Stimulated activated CD4-positive, alpha-beta T cell treated with anti-CD3 and anti-CD28 coated beads, Interleukin-12 subunit alpha, Interleukin-12 subunit beta, amount 100 ng/mL, for 4 hours (primary cell): ENCODE measurements at places on chromosomes 1 and 21.

GRCh38 chr21:44455524-44456213 is 359 bp downstream of the LRRC3 start:
- peak; percentile 27 for DNase-seq

GRCh38 chr1:156992215-156992614 is 53.3 kb downstream of the ARHGEF11 start:
- no peak for DNase-seq

DNA sequence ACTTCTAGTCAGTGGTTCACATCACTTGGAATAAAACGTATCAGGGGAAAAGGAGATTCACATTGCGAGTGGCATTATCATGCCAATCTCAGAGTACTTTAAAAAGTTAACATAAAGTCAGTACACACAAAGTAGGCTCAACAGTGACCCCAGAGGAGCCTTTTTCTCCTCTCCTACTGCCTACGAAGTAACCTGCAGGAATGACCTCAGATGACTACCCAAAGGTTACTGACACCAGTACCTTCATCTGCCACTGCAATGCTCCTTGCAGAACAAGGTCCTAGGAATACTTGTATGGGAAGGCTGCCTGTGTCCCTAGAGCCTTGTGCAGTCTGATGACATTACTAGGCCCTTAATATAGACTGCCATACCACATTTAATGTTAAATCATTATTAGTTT is 389.8 kb upstream of the LYPLAL1 start:
- DNase-seq = no peak

- no peak for DNase-seq
These were observed 11.1 kb upstream of the RASSF5 start for GRCh38 chr1:206496131-206496793.

DNA sequence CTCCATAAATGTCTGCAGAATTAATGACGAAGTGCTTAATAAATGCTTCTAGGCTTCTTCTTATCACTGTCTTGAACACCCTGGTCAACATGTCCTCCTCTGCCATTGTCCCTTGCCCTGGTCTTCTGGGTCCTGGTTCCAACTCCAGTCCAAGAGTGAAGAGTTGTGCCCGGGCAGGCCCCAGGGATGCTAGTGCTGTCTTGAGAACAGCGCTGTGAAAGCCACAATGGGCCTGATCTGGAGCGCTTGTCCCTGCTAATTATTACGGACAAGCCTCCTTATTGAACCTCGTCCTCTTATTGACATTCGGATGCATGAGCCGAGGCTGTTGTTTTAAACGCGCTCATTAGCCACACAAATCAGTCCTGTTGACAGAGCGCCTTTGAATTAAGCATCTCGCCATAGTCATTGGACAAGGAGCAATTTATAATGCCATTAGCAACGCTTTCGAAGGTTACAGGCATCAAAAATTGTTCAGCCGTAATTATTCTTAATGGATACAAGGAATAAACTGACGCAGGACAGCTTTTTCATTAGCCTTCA is 211.6 kb upstream of the POU3F1 start:
- no peak for DNase-seq

DNA sequence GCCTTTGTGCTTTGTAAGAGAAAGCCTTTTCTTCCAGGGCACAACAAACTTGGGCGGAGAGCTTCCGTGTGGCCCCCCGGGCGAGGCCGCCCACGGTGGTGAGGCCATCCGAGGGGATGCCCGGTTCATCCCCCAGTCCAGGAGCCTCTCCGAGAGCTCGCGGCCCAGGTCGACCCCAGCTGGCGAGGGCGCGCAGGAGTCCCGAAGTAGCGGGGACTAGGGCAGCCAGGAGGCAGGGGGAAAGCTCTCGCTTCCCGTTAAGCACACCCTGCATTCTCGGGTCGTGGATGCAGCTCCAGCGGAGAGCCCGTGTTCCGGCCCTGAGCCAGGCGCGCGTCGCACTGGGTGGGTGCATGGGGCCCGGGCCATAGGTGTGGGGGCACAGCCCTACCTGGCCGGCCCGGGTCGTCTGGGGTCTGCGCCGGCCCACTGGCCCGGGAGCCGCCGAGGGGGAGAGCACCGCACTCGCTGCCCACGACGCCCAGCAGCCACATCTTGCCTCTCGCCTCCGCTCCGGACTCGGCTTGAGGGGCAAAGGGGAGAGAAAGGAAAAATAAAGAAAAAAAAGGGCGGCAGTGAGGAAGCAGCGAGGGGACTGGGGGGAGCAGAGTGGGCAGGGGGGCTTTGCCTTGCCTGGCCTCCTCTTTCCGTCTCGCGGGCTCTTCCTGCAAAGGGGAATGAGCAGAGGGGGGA is 1.8 kb downstream of the RNF220 start:
- peak; percentile 2 for DNase-seq

DNA sequence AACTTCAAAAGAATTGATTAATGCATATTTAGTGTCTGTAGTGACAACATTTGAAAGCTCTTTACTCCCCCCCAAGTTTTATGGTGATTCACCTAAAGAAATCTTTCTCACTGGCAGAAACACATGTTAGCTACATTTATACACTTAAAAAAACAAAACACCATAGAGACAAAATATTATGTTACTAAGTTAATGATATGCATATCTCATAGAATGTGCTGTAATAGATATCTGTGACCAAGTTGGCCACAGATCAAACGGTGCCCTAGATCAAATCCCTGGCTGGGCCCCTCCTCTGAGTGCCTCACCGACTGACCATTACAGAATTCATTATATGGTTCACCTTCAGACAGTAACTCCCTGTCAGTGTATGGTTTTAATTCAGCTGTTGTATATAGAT is 322.1 kb upstream of the LYPLAL1 start:
- DNase-seq = no peak

GRCh38 chr1:200510228-200510623 is 100.4 kb upstream of the ZNF281 start:
- DNase-seq = peak; percentile 56

DNA sequence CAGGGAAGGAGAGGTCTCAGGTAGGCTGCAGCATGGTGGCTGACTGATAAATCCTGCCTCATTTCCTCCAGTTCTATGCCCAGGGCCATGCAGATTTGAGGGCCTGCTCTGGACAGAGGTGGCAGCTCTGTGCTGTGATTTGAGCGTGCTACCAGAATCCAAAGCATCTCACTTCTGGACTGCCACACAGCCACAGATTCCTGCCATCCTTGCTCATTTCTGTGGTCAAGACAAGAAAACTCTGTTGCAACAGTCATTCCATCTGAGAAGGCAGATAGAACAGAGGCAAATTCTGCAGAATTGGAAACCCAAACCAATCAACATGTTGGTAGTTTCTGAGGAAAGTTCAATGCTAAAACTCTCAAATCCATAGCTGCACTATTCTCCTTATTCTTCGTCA is 102.8 kb upstream of the GALNT2 start:
- no peak for DNase-seq

DNA sequence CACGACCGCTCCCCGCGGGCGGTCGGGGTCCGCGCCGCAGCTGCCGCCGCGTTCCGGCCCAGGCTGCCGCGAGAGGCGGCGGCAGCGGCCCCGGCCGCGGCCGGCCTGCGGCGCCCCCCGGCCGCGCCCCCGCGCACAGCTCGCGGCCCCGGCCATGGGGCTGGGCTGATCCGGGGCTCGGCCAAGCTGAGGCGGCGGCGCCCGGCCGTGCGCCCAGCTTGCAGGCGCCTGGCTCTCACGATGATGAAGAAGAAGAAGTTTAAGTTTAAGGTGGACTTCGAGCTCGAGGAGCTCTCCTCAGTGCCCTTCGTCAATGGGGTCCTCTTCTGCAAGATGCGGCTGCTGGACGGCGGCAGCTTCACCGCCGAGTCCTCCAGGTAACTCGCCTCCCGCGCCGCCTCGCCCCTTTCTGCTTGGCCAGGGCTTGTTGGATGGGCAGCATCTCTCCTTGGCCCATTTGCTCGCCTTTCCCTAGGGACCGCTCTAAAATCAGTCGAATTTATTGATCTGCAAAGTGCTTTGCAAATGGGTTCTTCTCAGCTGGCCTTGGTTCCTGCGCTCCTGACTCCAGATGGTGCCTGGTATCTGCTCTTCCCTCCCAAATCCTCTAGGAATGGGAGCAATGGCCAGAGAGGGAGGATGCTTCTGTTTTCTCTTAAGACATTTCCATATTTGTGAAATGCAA is 431 bp downstream of the EEIG2 start:
- peak; percentile 22 for DNase-seq

DNA sequence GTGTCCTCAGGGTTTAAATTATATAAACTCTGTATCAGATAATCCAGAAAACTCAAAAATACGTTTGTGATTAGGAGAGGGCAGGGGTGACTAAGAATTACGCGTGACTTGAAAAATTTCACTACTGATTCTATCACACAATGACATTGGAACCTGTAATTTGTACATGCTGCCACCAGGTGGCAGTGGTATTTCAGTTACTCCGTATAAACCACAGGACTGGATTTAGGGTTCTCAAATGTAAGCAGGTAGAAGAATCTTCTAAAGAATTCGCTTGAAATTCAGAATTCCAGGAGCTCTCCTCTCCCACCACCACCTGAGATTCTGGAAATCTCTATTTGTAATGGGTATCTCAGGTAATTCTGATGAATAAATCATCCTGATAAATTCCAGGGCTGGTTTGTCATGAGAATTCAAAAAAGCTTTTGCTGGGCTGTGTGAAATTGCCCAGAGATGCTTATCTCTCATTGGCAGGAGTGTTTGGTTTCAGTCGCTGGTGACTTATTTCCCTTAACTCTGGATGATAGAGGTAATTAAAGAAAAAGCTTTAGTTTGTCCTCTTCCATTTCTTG is 1.7 kb upstream of the KRTAP7-1 start:
- DNase-seq = peak; percentile 18

GRCh38 chr1:59595774-59596173 is 219.0 kb upstream of the HOOK1 start:
- no peak for DNase-seq

GRCh38 chr1:37556712-37557196 is at the start of gene DNALI1:
DNALI1 (plus strand) TSS chr1:37556940; CDS start chr1:37556995, 55 bp downstream.
- no peak for DNase-seq

DNA sequence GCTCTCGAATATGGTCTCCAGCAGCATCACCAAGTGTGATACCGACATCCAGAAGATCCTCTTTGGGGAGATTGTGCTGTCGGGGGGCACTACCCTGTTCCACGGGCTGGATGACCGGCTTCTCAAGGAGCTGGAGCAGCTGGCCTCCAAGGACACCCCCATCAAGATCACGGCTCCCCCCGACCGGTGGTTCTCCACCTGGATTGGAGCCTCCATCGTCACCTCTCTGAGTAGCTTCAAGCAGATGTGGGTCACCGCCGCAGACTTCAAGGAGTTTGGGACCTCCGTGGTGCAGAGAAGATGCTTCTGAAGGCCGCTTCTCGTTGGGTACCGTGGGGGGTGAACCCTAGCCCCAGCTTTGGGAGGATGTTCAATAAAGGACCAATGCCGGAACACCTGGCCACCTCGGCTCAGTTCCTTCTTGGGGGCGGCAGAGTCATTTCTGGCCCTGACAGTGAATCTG is 1.3 kb downstream of the ACTRT2 start:
- no peak for DNase-seq

DNA sequence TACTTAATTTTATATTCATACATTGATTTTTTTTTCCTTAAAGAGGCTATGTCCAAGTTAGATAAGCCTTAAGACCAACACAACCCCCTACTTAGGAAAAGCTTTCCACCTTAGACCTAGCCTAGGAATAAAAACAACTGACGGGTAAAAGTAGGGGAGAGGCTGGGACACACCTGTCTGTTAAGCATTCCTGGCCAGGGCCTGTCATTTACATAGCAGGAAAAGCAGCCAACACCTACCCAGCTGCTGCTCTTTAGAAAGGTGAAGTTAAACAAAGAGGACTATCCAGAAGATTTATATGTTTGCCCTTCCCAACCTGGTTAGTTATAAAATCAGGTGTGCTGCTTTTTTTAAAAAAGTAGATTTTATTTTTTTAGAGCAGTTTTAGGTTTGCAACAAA is 29.1 kb upstream of the SAMD13 start:
- no peak for DNase-seq

GRCh38 chr1:53546409-53547155 is 87.4 kb downstream of the DMRTB1 start:
- DNase-seq = no peak

- no peak for DNase-seq
These were observed 46.1 kb upstream of the RBM34 start for GRCh38 chr1:235207209-235207565.

DNA sequence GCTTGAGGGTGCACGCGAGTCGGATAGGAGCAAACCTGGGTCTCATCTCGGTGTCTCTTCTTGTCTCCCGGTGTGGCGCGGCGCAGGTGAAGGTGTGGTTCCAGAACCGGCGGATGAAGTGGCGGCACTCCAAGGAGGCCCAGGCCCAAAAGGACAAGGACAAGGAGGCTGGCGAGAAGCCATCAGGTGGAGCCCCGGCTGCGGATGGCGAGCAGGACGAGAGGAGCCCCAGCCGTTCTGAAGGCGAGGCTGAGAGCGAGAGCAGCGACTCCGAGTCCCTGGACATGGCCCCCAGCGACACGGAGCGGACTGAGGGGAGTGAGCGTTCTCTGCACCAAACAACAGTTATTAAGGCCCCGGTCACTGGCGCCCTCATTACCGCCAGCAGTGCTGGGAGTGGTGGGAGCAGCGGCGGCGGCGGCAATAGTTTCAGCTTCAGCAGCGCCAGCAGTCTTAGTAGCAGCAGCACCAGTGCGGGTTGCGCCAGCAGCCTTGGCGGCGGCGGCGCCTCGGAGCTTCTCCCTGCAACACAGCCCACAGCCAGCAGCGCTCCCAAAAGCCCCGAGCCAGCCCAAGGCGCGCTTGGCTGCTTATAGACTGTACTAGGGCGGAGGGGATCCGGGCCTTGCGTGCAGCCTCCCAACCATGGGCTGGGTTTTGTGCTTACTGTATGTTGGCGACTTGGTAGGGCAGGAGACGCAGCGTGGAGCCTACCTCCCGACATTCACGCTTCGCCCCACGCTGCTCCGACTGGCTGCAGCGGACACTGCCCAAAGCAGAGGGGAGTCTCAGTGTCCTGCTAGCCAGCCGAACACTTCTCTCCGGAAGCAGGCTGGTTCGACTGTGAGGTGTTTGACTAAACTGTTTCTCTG is 5.1 kb downstream of the HLX start:
- DNase-seq = no peak

DNA sequence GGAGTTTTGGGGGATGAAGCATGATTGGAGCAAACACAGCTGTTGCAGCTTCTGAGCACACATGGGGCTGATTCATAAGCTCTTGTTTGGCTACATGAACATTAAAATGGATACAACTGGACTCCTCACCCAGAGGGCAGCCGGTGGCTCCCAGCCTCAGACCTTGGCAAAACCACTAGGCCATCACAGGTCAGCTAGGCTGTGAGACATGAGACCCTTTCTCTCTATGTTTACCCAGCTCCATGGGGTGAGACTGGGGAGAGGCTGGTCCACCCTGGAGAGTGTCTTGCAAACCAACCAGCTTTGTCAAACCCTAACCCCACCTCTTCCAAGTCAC is 388.7 kb downstream of the PTPRU start:
- DNase-seq = no peak
